ENCODE measurements at places on chromosomes 2 and 18. TPM values are rescaled to one million over a fixed set of nuclear protein-coding genes. Genes with fewer than 3 reads are reported as not detected.

Gene MYO7B
- 0.39 TPM for total RNA-seq

Gene HOXD3
- not detected for total RNA-seq

Gene PRKAG3
- not detected for total RNA-seq

Gene AQP12B
- not detected for total RNA-seq

Gene TDRD15
- total RNA-seq: not detected

Gene IER3IP1
- 20.4 TPM for total RNA-seq

Gene SPATA3
- not detected for total RNA-seq

Gene UNC80
- not detected for total RNA-seq

Gene SERPINB13
- total RNA-seq: not detected

Gene WDCP
- 13.4 TPM for total RNA-seq

DNA sequence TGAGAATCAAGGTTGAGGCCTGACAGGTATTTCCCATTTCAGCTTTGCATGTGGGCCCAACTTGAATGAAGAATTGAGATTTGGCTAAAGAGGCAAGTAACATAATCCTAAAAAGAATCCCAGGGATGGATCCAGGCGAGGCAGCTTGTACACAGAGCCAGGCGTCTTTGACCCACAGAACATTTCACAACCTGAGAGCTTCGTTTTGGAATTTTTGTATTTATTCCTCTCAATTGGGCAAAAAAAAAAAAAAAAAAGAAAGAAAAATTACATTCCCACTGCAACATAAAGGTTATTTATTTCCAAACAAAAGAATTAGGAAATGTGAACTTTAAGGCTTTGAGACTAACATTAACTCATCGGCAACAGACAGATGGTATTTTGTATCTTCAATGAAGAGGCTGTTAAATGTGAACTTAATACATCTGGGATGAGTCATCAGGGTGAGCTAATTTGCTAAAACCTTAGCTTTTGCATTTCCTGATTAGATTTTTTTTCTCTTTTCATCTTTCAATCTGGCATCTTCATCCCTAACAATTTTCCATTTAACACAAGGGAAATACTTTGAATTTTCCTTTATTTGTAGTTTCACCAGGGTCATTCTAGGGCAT lies 478.5 kb upstream of the TNP1 start:
- DNase-seq: no peak
- H3K4me1 ChIP-seq: peaks cover 64% of the 10 kb centered on the region
- H3K36me3 ChIP-seq: peaks cover 6% of the 10 kb centered on the region
- H3K27ac ChIP-seq: peak overlapping the region; percentile 60

- DNase-seq: no peak
- H3K27me3 ChIP-seq: peaks cover 17% of the 10 kb centered on the region
- no peak overlapping the region for H3K4me3 ChIP-seq
- H3K36me3 ChIP-seq: peaks cover 58% of the 10 kb centered on the region
Measured at GRCh38 chr2:240785424-240786335, 34.3 kb downstream of the KIF1A start.

- no peaks in the 10 kb centered on the region for H3K36me3 ChIP-seq
- H3K4me1 ChIP-seq: no peaks in the 10 kb centered on the region
- no peaks in the 10 kb centered on the region for H3K27me3 ChIP-seq
- no peak overlapping the region for H3K27ac ChIP-seq
- no peak overlapping the region for H3K4me3 ChIP-seq
Measured at GRCh38 chr2:106038601-106039375, 155.3 kb downstream of the UXS1 start.

GRCh38 chr2:240356700-240357640 lies 78.5 kb upstream of the GPC1 start:
- no peak overlapping the region for H3K27ac ChIP-seq
- no peak for DNase-seq
- peaks cover 25% of the 10 kb centered on the region for H3K4me1 ChIP-seq
- no peak overlapping the region for H3K4me3 ChIP-seq
- peaks cover 38% of the 10 kb centered on the region for H3K27me3 ChIP-seq
- no peaks in the 10 kb centered on the region for H3K36me3 ChIP-seq

GRCh38 chr2:118929059-118929458 lies 12.9 kb upstream of the MARCO start:
- no peaks in the 10 kb centered on the region for H3K36me3 ChIP-seq
- H3K27ac ChIP-seq: no peak overlapping the region
- DNase-seq: no peak

DNA sequence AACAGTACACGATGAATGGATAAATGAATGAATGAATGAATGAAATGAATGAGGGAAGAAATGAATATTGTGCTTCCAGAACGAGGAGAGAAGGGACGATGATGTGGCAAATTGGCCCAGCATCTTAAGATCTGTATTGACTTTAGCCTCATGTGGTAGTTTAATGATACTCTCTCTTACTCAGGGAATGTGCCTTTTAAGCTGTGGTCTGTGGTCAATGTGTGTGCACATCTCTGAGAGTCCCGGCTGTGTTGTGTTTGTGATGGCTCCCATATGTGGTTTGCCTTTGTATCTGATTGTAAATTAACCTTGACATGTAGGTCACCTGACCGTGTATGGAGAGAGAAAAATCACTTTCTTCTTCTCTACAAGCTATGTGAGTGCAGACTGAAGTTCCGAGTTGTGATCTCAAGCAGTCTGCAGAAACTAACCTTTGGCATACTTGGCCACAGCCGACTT lies 91.2 kb downstream of the NEDD4L start:
- no peaks in the 10 kb centered on the region for H3K27me3 ChIP-seq
- peak overlapping the region; percentile 69 for H3K27ac ChIP-seq
- no peak for DNase-seq
- H3K4me1 ChIP-seq: peaks cover 59% of the 10 kb centered on the region

DNA sequence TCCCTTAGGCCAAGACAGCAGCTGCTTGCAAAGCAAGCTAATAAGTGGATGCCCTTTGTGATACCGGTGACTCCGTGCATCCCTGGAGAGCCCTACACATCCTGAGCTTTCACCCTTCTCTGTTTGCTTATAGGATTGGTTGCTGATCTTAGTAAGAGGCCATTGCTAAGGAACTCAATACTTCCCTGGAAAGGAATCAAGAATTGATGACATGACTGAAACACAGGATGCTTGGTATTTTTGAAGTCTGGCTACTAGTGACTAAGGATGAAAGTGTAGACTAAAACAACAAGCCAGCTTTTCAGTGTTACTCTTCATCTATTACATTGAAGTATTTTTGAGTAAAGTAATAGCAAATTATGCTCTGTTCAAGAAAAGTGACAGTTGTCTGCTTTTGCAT lies 123.0 kb upstream of the SERPINE2 start:
- no peak overlapping the region for H3K27ac ChIP-seq
- H3K4me1 ChIP-seq: peaks cover 30% of the 10 kb centered on the region
- no peaks in the 10 kb centered on the region for H3K27me3 ChIP-seq
- no peak for DNase-seq

GRCh38 chr18:80210312-80211083 lies 36.8 kb downstream of the PARD6G start:
- H3K36me3 ChIP-seq: no peaks in the 10 kb centered on the region
- no peaks in the 10 kb centered on the region for H3K27me3 ChIP-seq
- H3K4me1 ChIP-seq: no peaks in the 10 kb centered on the region
- H3K27ac ChIP-seq: no peak overlapping the region
- H3K4me3 ChIP-seq: no peak overlapping the region

DNA sequence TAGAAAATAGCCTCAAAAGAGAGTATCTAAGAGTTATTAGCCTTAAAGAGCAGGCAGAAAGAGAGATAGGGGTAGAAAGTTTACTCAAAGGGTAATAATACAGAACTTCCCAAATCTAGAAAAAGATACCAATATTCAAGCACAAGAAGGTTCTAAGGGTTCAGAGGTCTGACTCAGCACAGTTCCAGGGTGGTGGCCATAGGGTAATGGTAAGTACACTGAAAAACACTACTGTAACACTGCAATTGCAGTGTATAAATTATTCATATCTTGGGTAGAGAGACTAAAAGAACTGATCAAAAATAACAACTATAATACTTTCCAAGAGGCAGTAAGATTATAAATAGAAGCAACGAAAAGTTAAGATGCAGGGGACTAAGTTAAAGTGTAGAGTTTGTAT lies 115.2 kb downstream of the ROCK1 start:
- no peak for DNase-seq
- no peaks in the 10 kb centered on the region for H3K27me3 ChIP-seq
- H3K36me3 ChIP-seq: no peaks in the 10 kb centered on the region
- H3K4me3 ChIP-seq: no peak overlapping the region

- DNase-seq: no peak
- H3K27me3 ChIP-seq: peaks cover 31% of the 10 kb centered on the region
- no peak overlapping the region for H3K27ac ChIP-seq
Measured at GRCh38 chr18:61851940-61852451, 40.8 kb downstream of the RNF152 start.

DNA sequence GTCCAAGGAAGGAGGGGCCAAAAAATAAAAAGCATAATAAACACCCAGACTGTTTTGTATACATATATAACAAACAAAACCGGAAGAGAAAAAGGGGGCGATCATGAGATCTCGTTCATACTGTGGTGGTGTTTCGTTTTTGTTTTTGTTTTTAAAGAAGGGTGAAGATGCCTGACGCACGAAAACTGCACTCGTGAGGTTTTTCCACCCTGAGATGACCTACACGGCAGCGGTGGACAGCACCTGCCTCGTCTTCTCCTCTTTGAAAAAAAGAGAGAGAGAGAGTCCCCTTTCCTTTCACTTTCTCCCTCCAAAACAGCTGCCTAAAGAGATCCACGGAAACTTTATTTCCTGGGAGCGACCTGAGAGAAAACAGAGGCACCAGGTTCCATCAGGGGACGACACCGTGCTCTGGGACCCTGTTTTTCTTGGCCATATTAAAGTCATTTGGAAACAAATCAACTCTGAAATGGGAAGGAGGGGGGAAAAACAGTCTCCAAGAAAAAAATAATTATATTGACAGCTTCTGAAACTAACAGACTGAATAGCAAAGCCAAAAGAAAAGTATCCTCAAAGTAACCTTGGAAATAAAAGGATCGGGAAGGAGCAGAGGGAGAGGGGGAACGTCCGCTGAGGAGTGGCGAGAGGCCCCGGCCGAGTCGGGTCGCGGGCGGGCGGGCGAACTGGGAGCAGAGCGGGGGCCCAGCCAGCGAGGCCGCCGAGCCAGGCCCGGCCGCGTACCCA lies 3.5 kb downstream of the POU3F3 start:
- H3K4me3 ChIP-seq: no peak overlapping the region
- peaks cover 7% of the 10 kb centered on the region for H3K4me1 ChIP-seq
- H3K36me3 ChIP-seq: peaks cover 5% of the 10 kb centered on the region
- no peak for DNase-seq

- H3K36me3 ChIP-seq: peaks cover 4% of the 10 kb centered on the region
- peaks cover 10% of the 10 kb centered on the region for H3K4me1 ChIP-seq
- no peak for DNase-seq
- no peaks in the 10 kb centered on the region for H3K27me3 ChIP-seq
Measured at GRCh38 chr18:48669991-48670750, 131.3 kb downstream of the CTIF start.

DNA sequence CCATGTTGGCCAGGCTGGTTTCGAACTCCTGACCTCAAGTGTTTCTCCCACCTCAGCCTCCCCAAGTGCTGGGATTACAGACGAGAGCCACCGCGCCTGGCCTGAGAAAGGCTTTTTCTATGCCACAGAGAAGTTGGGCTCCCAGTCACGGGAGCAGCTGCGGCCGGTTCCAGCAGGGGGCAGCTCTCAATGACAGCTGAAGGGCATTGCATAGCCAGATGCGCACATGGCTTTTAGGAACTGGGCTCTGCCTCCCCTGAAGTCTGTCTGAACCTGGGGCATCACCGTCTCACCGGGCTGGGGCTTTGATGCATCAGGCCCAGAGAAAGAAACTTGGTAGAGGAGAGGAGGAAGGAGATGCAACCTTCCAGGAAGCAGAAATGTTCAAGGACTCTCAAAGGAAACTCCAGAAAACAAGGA lies 84.2 kb upstream of the LAPTM4A start:
- peaks cover 26% of the 10 kb centered on the region for H3K4me1 ChIP-seq
- H3K27me3 ChIP-seq: no peaks in the 10 kb centered on the region
- no peak overlapping the region for H3K4me3 ChIP-seq
- no peaks in the 10 kb centered on the region for H3K36me3 ChIP-seq
- no peak overlapping the region for H3K27ac ChIP-seq
- DNase-seq: peak; percentile 75

DNA sequence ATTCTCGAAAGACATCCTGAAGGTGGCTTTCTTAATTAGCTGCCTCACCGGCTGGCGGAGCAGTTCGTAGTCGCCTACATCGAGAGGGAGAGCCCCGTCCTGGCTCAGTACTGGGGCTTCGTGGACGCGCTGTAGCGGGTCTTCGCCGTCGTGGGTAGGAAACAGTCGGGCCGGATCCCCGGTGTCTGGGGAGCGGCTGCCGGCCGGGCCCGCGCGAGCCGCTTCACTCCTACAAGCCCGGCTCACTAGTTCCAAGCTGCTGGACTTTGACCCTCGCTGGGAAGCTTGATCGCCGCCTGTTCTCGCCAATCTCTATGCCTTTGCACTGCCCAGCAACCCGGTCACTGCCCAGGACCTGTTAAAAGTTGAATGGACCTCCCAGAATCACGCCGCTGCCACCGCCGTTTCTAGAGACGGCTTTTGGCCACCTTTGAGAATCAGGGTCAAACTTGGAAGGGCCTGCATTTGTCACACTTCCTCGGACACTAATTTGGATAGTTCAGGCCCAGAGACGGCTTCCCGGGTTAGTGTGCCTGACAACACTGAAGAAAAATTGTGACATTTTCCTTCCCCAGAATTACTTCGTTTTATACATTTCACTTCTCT lies 41.4 kb upstream of the AKAIN1 start:
- H3K4me1 ChIP-seq: no peaks in the 10 kb centered on the region
- H3K36me3 ChIP-seq: peaks cover 28% of the 10 kb centered on the region
- peak overlapping the region; percentile 91 for H3K4me3 ChIP-seq
- peak; percentile 46 for DNase-seq
- H3K27ac ChIP-seq: peak overlapping the region; percentile 95
- H3K27me3 ChIP-seq: no peaks in the 10 kb centered on the region

DNA sequence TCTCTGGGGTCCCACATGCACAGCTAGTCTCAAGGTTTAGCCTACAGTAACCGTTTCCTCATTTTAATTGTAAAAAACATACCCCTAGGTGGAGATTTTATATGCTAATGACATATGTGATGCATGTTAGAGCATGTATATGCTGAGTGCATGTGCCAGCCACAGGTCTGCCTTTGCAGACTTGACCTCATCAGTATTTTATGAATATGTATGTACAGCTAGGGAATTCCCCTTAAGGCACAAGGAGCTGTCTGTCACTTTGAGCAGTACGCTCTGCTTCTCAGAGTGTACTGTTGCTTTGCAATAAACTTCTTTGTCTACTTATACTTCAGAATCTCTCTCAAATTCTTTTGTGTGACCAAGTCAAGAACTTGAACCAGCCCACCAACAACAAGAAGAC lies 131.2 kb upstream of the ERBB4 start:
- H3K27ac ChIP-seq: no peak overlapping the region
- H3K27me3 ChIP-seq: no peaks in the 10 kb centered on the region
- H3K36me3 ChIP-seq: no peaks in the 10 kb centered on the region
- no peak overlapping the region for H3K4me3 ChIP-seq
- H3K4me1 ChIP-seq: no peaks in the 10 kb centered on the region

GRCh38 chr18:6752202-6752860 lies 22.8 kb downstream of the ARHGAP28 start:
- H3K36me3 ChIP-seq: no peaks in the 10 kb centered on the region
- no peak overlapping the region for H3K4me3 ChIP-seq
- no peak for DNase-seq
- peaks cover 50% of the 10 kb centered on the region for H3K27me3 ChIP-seq
- no peak overlapping the region for H3K27ac ChIP-seq

Data from Calu3 (cell line).